Stimulated activated CD4-positive, alpha-beta T cell treated with anti-CD3 and anti-CD28 coated beads, Interleukin-4, amount 100 ng/mL, for 1 hour (primary cell): ENCODE measurements at places on chromosomes 4 and X.

DNA sequence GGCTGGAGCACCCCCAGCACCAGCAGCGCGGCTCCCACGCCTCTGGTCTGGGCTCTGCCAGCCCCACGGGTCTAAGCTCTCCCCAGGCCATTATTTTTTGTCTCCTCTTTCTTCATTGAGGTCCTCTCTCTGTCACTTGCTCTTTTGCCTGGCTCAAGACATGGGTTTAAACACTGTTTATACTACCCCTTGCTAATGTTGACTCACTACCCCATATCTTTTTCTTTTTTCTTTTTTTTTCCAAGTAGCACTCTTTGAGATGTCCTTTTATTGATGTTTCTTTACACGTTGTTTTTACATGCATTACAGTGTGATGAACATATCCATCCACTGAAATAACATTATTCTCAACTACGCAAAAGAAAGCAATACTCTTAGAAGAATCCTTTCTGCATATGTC lies 1.7 kb upstream of the ERVMER34-1 start:
- no peak for DNase-seq

- DNase-seq: no peak
Observed at GRCh38 chr4:165504184-165504583, 125.4 kb downstream of the CPE start.

DNA sequence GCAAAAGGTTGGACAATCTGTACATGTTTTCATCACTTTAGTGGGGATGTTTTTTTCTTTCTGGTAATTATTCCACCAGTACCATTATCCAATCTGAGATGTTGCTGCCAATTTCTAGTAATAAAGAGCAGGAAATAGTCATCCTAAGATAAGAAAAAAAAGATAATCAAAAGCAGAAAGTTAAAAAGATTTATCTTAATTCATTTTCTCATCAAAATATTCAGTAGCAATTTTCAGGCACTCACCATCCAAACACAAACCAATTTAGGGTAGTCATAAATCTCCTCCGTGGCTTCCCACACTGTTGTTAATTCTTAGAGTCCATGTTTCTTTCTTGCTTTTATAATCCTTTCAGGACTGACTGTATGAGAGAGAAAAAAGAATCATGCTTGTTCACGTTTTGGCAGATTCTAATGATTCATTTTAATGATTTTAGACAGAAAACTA lies 263.7 kb upstream of the UGT8 start:
- no peak for DNase-seq

DNA sequence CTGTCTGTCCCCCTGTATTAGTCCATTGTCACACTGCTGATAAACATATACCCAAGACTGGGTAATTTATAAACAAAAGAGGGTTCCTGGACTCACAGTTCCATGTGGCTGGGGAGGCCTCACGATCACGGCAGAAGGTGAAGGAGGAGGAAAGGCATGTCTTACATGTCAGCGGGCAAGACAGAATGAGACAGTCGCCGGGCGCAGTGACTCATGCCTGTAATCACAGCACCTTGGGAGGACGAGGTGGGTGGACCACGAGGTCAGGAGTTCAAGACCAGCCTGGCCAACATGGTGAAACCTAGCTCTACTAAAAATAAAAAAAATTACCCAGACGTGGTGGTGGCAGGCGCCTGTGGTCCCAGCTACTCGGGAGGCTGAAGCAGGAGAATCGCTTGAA lies 24.7 kb downstream of the IL3RA start:
- no peak for DNase-seq

- DNase-seq: no peak
Observed at GRCh38 chrX:91331476-91331875, 103.2 kb upstream of the PABPC5 start.

DNA sequence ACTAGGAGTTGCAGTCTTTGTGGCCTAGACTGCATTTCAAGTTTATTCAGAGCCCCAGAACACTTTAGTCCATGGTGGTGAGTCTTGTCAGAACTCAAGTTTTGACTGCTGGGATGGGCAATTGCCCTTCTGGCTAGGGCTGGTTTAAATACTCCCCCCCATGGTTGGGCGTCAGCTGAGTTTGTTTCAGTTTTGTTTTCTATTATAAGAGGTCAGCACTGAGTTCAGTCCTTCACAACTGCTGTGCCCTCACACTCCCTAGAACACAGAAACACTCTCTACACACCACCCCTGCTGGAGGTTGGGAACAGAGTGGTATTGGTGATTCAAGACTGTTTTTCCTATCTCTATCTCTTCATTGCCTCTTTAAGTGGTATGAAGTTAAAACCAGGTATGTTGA lies 217.0 kb downstream of the GUCY2F start:
- DNase-seq: no peak
